Activated CD4-positive, alpha-beta T cell treated with anti-CD3 and anti-CD28 coated beads for 36 hours (primary cell): ENCODE measurements at places on chromosomes 16 and 17. TPM values are rescaled to one million over a fixed set of nuclear protein-coding genes. Genes with fewer than 3 reads are reported as not detected.
A peak's percentile ranks its signal among the peaks of the same experiment; 100 is the strongest.

Gene TBC1D3I
- not detected for total RNA-seq

Gene GCGR
- total RNA-seq: not detected

Gene C1QTNF8
- total RNA-seq: not detected

Gene HEATR9
- total RNA-seq: 0.18 TPM

Gene FAM20A
- total RNA-seq: not detected

Gene KRT17
- total RNA-seq: not detected

Gene ABCC11
- total RNA-seq: 0.35 TPM

Gene GGT6
- total RNA-seq: not detected

Gene NAGS
- 1.5 TPM for total RNA-seq

DNA sequence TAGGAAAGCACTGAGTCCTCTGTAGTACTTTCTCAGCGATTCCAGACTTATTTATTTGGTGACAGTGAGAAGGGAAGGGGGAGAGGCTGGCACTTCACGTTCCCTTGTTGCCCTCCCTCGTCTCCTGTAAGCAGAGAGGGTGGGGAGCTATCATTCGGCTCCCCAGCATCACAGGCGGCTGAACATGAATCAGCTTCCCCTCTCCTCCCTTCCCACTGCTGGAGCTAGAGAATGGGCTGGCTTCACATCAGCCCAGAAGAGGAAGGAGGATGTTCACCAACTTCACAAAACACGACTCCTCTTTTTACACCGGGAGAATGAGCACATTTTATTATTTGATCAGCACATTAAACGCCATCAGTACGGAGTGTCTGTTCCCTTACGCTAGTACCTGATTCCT is 6.7 kb upstream of the CMIP start:
- DNase-seq: no peak

DNA sequence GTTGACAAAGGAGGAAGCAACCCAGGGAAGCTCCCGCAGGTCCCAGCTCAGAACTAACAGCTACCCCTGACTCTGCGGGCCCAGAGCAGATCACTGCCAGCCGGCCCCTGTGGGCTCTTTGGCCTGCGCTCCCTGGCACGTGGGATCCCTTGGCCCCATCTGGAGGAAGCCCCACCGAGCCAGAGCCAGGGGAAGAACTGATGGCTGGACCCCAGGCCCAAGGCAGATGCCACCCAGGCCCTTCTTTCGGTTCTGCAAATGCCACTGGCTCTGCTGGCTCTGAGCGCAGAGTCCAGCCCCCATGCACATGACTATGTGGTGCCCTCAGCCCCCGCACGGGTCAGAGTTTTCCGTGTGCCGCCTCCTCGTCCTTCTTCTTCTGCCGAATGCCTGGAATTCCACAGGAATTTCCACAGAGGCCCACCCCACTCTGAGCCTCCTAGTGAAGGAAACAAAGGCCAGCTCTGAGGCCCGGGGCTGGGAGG is 35.8 kb upstream of the SNN start:
- DNase-seq: no peak

- DNase-seq: peak; percentile 47
Observed at GRCh38 chr17:77884019-77884418, 74.5 kb upstream of the TNRC6C start.

- DNase-seq: no peak
Observed at GRCh38 chr17:50677851-50678375, 29.8 kb downstream of the ANKRD40 start.

DNA sequence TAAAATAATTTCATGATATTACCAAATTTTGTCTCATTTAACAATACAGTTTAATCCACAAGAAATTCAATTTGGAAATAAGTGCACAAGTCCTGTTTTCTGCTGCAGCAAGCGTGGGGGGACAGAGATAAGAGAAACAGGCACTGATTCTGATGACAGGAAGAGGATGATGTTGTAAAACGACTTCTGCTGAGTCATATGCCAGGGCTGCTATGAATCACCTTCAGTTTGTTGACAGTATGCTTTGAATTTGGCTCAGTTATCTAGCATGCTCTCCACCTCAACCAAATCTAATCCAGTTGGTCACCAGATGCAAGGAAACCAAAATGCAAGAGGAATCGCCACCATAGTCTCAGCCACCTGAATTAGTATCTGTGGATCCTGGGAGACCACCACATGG is 244.1 kb upstream of the MON1B start:
- DNase-seq: peak; percentile 10

DNA sequence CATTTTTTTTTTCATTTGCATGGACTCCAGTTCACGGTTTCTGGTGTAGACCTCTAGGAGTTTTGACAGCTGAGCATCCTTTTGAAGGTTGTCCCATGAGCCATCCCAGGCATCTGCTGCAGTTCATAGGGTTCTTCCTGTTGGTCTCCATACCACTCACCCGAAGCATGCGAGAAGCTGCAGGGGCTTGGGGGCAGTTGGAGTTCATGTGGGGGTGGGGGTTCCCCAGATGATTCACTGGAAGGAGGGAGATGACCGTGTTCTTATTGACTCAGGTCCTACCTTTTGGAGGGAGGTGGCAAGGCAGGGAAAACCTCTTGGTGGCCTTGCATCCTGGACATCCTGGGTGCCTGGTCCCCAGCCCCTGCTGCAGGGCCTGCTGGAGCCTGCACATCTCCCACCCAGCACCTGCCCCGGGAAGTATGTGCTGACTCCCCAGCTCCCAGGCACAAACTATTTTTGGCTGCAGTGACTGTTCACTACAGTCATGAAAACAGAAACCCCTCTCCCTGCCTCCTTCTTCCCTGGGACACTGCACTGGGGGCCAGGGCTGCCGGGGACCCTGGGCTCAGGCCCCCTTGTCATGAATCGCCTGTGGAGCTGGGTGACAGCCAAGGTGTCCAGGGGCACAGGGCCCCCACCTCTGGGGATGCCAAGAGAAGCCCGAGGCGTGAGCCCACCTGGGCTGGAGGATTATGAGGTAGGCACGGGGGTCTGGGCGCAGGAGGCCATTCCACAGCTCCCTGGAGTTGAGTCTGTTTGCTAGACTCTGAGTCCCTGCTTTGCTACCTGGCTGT is 64.9 kb upstream of the LGALS9 start:
- DNase-seq: peak; percentile 80

DNA sequence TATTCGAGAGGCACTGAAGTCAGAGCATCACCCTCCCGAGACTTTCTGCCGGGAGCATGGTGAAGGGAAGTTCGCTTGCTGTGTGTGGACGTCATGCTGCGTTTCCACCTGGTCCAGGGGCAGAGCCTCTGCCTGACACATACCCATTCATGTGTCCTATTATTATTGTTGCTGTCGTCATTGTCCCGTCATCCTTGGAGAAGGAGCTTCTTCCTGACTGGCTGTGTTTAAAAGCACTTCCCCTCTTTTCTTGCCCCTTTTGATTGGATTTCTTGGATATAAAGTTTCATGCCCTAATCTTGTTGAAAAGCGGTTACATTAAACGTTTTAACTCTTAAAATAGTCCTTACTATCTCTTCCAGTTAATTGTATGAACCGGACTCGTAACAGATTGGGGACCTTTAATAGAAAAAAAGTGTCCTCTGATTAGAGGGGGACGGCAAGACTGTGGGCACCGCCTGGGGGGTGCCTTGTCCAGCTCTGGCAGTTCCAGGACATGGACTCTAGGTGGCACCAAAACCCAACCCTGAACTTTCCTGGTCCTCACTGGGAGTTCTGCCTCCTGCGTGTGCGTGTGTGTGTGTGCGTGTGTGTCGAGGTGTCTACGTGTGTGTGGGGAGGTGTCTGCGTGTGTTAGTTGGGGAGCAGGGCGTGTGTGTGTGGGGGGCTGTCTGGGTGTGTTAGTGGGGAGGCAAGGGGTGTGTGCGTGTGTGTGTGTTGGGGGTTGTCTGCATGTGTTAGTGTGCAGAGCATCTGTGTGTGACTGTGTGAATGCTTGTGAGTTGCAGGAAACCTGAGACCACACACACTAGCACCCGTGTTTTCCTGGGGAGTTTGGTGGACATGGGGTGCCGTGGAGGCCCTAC is 133.3 kb upstream of the CIBAR2 start:
- peak; percentile 70 for DNase-seq

DNA sequence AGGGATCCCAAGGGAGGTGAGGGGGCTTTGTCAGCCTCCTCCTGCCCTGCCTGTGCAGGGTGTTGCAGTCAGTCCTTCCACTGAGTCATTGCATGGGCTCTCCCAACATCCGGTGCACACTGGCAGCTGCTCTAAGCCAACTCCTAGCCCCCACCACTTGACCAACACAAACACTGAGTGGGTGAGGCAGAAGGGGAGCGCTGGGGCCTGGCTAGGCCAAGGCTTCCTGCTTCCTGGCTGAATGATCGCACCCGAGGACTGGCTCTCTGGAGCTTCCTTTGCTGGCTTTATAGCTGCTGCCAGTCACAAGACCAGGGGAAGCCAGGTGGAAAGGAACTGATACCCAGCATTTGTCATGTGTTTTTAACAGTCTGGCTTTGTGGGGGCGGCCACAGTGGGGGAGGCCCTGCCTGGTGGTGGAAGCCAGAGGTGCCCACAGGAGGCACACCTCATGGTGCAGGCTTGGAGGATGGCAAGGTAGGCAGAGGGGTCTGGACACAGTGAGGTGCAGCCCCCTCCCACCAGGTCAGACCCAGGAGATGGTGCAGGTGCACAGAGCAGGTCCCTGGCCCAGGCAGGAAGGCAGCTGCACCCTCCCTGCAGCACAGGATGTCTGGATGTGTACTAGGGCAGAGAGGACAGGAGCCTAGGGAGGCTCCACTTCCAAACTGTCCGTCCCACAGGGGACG is 6.8 kb downstream of the MPG start:
- peak; percentile 85 for DNase-seq

GRCh38 chr17:74123350-74123749 is 80.1 kb upstream of the RPL38 start:
- no peak for DNase-seq

DNA sequence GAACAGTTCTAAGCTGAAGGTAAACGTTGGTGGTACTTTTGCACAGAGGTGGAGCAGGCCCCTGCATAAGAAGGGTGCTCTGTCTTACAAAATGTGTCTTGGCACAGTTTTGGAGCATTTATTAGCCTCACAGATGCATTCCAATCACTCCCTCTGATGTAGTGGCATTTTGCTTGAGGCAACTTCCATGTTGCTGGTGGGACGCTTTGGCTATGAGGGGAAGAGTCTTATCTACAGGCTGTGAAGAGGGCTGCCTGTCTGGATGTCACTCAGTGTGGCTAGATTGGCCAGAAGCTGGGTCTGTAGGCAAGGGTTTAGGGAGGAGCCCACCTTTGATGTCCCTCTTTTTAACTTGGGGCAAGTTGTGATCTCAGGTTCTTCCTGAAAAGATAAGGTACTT is 2.6 kb upstream of the RARA start:
- no peak for DNase-seq

- DNase-seq: no peak
Observed at GRCh38 chr16:31023627-31024226, 9.6 kb upstream of the STX4 start.

- no peak for DNase-seq
Observed at GRCh38 chr17:2736956-2737355, 12.5 kb downstream of the CCDC92B start.

GRCh38 chr16:12327971-12328726 is 351.6 kb downstream of the SNX29 start:
- no peak for DNase-seq

DNA sequence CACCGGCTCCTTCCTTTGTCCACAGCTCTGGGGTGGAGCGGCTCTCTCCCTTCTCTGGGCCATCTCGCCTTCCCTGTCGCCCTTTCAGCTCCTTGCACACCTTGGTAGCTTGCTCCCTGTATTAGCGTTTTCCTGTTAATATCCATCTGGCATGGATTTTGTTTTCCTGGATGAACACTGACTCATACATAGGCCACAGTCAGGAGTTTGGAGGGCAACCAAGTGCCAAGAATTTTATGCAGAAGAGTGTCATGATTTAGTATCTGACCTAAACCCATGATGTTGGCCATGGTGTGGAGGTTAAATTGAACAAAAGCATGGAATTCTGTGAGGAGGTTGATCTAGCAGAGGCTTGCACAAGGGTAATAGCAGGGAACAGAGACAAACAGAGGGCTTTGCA is 180.9 kb downstream of the AIPL1 start:
- DNase-seq: no peak

- peak; percentile 30 for DNase-seq
Observed at GRCh38 chr17:79874329-79874981, 35.2 kb upstream of the CBX4 start.

GRCh38 chr16:65808790-65809189 is 557.7 kb upstream of the CDH5 start:
- DNase-seq: no peak

GRCh38 chr17:41402161-41402560 is 4.8 kb upstream of the KRT31 start:
- DNase-seq: no peak

DNA sequence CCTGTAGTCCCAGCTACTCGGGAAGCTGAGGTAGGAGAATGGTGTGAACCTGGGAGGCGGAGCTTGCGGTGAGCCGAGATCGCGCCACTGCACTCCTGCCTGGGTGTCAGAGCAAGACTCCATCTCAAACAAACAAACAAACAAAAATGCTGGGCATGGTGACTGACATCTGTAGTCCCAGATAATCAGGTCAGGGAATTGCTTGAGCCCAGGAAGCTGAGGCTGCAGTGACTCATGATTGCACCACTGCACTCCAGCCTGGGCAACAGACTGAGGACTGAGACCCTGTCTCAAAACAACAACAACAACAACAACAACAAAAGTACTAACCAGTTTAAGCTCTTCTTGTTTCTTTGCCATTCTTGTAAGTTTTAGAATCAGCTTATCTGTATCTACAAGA is 383.0 kb upstream of the PMFBP1 start:
- DNase-seq: no peak

DNA sequence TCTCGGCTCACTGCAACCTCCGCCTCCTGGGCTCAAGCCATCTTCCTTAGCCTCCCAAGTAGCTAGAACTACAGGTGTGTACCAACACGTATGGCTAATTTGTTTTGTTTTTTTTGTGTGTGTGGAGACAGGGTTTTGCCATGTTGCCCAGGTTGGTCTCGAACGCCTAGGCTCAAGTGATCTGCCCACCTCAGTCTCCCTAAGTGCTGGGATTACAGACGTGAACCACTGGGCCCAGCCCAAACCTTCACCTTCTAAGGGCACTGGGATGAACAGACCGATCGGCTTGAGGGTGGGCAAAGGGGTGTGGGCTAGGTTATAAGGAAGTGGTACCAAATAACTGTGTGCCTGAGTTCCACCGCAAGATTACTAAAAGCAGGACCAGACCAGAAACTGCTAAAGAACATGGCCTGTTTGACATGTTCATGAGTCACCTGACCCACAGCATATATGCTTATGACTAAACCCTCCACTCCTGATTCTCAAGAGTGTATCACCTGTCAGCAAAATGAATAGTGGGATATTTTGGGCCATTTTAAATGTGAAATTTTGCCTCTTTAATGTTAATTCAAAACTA is 8.1 kb downstream of the TMEM97 start:
- DNase-seq: peak; percentile 52

GRCh38 chr16:3938471-3938842 is 57.9 kb upstream of the CREBBP start:
- no peak for DNase-seq
